Endothelial cell (in vitro differentiated cells): ENCODE measurements at places on chromosomes 1 and 21. TPM values are rescaled to one million over a fixed set of nuclear protein-coding genes. Genes with fewer than 3 reads are reported as not detected.

DNA sequence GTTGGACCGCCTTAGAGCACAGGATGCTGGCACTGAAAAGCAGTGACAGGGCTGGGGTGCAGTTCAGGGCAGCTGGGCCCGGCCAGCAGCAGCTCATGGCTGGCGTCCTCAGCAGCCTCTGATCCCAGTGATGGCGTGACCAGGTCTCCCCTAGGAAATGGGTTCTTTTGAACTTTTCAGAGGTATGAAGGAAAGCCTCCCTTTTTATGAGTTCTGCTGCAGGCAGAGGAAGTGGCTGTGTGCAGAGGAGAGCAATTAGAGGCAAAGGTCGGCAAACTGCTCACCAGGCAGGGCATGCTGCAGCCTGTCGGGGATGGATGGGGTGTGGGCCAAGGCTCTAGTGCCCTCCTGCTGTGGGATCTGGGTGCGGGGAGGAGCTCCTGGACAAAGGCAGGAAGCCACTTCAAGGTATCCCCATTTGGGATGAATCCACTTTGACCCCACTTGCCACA lies 45.6 kb upstream of the RAB4A start:
- no peak for DNase-seq

DNA sequence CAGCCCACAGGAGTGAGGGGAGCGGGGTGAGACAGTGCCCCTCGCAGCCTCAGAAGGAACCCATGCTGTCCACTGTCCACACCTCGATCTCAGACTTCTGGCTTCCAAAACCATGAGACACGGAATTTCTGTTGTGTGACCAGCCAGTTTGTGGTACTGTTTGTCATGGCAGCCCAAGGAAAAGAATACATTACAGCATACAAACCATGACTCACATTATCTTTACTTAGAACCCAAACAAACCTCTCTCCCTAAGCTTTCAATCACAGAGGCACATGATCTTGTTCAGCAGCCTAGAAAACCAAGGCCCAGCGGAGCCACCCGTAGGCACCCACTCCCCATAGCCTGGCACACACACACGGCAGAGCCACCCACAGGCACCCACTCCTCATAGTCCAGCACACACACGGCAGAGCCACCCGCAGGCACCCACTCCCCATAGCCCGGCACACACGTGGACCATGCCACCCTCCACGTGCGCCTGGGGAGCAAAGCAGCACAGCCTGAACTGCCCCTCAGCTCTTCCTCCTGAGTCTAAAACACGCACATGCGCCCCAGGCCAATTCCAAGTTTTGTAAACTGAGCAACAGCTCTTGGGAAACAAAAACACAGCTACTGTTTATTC lies 458 bp upstream of the KRTAP10-4 start:
- no peak for DNase-seq

GRCh38 chr1:166978821-166979220 lies 3.5 kb upstream of the ILDR2 start:
- no peak for DNase-seq

- DNase-seq, result no peak
These were observed 14.8 kb upstream of the BECN2 start for GRCh38 chr1:241942738-241943137.

GRCh38 chr1:234934611-234935033 lies 194.0 kb downstream of the TOMM20 start:
- no peak for DNase-seq

- DNase-seq, result no peak
These were observed 12.2 kb upstream of the CCDC27 start for GRCh38 chr1:3740042-3740441.

The EDN2 gene
- total RNA-seq, result 0.21 TPM

- DNase-seq, result no peak
These were observed 753.3 kb downstream of the LTN1 start for GRCh38 chr21:28239340-28239739.

- no peak for DNase-seq
These were observed 87.3 kb upstream of the CTTNBP2NL start for GRCh38 chr1:112308716-112309115.

The LRRIQ3 gene
- 0.21 TPM for total RNA-seq

The TRIM58 gene
- 1.4 TPM for total RNA-seq
